ENCODE measurements at places on chromosomes 11 and 22. TPM values are rescaled to one million over a fixed set of nuclear protein-coding genes. Genes with fewer than 3 reads are reported as not detected.

DNA sequence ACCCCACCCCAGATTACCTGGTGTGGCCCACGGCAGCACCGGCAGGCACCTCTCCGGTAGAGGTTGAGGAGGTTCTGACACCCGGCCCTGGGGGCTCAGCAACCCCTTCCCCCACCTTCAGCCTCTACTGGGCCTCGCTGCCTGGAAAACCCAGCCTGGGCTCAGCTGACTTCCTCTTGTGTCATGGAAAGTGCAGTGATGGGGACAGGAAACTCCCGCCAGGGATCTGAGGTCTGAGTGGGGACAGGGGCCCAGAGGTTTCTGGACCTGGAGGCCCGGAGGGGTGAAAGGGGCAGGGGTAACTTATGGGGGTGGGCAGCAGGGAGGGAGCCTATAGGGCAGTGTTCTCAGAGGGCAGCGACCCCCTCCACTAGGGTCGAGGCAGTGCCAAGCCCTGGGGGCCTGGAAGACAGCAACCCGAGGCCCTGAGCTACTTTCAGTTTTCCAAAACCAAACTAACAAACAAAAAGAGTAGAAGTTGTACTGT is 10.0 kb upstream of the CD5 start:
- no peak for DNase-seq

DNA sequence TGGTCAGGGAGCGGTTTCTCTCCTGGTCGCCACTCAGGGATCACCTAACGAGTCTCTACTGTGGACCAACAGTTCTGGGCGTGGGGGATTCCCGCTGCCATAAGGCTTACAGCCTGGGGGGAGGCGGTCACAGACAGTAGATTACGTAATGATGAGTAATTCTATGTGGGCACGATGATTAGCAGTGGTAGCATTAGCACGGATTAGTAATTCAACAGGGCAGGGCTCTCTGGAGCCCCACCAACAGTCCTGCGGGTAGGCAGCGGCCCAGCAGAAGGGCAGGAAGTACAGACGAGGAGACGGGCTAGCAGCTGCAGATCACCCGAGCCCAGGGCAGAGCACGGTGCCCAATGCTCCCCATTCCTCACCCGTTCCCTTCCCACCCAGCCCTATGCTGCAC is 3.6 kb downstream of the SHISAL1 start:
- peak; percentile 50 for DNase-seq

GRCh38 chr11:4480577-4481239 is 1.7 kb upstream of the OR52K1 start:
- DNase-seq = no peak

DNA sequence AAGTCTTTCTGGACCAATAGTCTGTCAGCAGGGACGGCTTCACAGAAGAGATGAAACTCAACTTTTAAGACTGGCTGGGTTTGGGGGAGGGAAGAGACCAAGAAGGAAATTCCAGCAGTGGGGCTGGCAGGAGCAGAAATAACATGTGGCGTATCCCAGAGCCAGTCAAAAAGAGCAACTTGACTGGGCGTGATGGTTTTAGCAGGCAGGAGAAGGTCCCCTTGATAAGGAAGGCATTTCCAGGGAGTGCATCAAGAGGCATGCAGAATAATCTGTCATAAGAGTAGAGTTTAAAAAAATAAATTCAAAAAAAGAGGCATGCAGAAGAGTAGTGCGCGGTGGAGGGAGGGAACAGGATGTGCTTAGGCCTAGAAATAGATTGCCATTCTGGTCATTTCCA is 52.5 kb downstream of the C22orf31 start:
- no peak for DNase-seq

DNA sequence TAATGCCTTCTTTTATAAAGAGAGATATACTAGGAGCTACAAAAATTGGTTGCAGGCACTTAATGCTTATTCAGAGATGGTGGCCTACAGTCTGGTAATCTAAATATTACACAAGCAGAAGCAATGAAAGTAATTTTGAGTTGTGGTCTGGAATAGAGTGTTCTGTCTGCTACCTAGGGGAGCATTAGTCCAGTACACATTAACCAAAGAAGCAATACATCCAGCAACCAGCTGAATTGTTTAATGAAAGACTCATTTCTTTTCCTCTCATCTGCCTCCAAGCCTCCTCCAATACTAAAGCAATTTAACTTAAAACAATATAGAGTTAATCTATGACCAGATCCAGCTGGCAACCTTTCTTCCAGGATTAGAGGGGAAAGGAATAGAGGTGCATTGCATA is 877.1 kb upstream of the CNTN5 start:
- DNase-seq = no peak

DBX1 gene
- total RNA-seq = not detected

GRCh38 chr22:49934891-49935557 is 16.6 kb downstream of the CRELD2 start:
- DNase-seq = peak; percentile 93

OR8D1 gene
- not detected for total RNA-seq

- DNase-seq = no peak
Observed at GRCh38 chr22:39575552-39575825, 4.9 kb downstream of the CACNA1I start.

GRCh38 chr11:121426476-121427399 is 25.4 kb upstream of the SORL1 start:
- DNase-seq = peak; percentile 62

DNA sequence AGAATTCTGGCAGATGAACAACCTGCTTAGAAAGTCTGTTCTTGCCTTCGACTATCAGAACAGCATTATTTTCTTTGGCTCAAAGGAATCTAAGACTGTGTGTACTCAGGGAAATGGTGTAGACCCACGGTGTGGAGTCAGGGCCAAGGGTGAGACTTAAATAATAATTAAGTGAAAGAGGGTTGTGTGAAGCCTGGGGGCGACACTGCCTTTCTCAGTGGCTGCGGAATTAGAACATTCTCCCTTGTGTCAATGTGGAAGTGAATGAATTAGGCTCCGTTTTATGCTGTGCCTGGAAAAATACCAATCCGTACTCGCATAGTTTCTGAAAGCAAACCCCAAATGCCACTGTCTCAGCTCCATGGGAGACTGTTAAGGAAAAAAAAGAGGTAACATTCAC is 50.7 kb downstream of the NAV2 start:
- DNase-seq = no peak

GRCh38 chr11:18615628-18616392 is 16.2 kb downstream of the MISFA start:
- no peak for DNase-seq

GRCh38 chr22:50201191-50202129 is 649 bp downstream of the SELENOO start:
- DNase-seq = no peak

CD6 gene
- total RNA-seq = 1.2 TPM

TIGD3 gene
- not detected for total RNA-seq

DNA sequence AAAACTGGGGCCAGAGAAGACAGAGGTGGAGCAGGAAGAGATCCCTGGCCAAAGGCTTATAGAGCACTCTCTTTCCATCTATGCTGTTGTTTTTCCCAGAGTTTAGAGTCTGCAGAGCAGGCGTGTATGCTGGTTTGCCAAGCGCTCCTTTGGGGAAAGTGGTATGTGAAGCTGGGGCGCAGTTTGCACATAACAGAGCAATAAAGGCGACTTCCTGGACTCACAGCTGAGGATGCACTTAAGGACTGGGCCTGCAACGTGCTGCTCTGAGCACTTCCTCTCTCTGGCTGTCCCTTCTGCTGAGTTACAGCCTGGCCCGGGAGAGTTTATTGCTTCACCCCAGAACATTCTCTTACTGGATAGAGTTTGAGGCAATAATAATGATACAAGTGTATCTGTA is 41.7 kb downstream of the THAP12 start:
- peak; percentile 68 for DNase-seq

GRCh38 chr11:114785820-114786219 is 107.5 kb downstream of the NXPE2 start:
- DNase-seq = no peak

GRCh38 chr11:26490546-26490945 is 81.5 kb downstream of the MUC15 start:
- no peak for DNase-seq

SLC37A2 gene
- total RNA-seq = 6.0 TPM

FIBIN gene
- 14.3 TPM for total RNA-seq

GRCh38 chr11:113397212-113397611 is 9.6 kb downstream of the ANKK1 start:
- DNase-seq = no peak
